Breast epithelium (tissue), 4 donors: ENCODE measurements at places on chromosomes 12 and 14.

DNA sequence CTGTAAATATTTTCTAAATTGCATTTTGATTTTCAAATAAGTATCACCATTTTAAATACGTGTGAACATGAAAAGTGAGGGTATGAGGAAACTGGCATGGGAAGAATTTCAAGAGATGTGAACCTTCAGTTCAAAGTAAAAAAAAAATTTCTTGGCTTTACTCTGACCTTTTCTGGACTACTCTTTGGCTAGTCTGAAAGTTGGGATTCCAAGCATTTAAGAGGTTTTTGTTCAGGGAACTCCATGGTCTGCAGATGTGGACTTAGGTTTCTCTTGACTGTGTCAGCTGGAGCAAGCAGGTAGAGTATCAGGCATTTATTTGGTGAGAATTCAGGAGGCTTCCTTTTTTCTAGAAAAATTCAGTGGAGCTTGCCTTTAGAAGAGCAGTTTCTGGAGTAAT lies 311.6 kb downstream of the LRIG3 start:
- H3K27ac ChIP-seq: no peak overlapping the region
- H3K4me3 ChIP-seq: no peak overlapping the region
- H3K4me1 ChIP-seq: no peaks in the 10 kb centered on the region
- H3K36me3 ChIP-seq: no peaks in the 10 kb centered on the region
- H3K27me3 ChIP-seq: no peaks in the 10 kb centered on the region

DNA sequence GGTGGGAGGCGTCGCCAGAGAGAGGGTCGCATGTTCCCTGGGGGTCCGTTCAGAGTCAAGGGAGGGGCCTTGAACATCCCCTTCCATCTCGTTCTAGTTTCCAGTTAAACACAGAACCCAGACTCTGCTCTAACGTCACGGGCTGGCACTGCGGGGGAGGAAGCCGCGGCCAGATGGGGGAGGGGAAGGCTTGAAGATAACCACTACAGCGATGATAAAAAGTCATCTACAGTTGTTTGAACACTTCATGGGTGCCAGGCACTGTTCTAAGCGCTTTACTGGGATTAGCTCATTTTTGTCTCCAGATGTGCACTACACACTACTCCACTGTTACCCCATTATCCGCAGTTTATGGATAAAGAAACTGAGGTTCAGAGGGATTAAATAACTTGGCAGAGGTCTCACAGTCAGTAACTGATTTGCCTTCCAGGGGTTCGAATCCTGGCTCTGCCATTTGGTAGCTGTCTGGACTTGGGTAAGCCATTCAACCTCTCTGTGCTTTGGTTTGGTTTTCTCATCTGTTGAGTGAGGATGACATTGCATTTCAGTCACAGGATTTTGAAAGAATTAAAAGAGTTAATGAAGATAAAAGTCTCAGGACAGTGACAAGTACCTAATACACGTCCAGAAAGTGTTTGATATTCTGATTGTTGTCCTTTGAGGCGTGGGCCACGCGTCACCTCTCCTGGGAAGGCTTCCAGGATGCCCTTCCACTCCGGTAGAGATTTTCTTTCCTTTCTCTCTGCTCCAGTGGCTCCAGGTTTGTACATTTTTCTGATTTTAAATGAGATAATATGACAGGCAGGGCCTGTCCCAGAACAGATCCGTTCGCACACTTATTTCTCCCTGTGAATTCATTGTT lies 798 bp upstream of the RASAL1 start:
- peaks cover 12% of the 10 kb centered on the region for H3K27me3 ChIP-seq
- H3K27ac ChIP-seq: peak overlapping the region; percentile 32
- H3K36me3 ChIP-seq: no peaks in the 10 kb centered on the region
- no peaks in the 10 kb centered on the region for H3K4me1 ChIP-seq
- no peak for DNase-seq
- peak overlapping the region; percentile 51 for H3K4me3 ChIP-seq

DNA sequence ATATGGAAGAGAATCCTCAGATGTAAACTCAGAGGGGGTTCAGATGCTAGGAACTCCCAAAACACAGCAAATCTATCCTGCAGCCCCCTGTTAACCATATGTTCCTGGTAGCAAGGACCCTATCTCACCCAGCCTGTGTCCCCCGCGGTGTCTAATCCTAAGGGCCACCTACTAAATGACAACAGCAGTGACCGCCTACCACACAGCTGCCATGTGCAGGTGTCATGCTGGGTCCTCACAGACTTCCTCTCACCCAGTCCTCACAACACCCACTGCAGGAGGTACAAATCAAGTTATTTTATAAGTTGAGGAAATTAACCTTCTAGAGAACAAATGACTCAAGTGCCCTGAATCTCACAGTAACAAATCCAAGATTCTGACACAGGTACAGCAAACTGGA lies 73.9 kb downstream of the ITPK1 start:
- peaks cover 4% of the 10 kb centered on the region for H3K4me1 ChIP-seq
- no peak overlapping the region for H3K4me3 ChIP-seq
- no peak for DNase-seq
- no peaks in the 10 kb centered on the region for H3K27me3 ChIP-seq

DNA sequence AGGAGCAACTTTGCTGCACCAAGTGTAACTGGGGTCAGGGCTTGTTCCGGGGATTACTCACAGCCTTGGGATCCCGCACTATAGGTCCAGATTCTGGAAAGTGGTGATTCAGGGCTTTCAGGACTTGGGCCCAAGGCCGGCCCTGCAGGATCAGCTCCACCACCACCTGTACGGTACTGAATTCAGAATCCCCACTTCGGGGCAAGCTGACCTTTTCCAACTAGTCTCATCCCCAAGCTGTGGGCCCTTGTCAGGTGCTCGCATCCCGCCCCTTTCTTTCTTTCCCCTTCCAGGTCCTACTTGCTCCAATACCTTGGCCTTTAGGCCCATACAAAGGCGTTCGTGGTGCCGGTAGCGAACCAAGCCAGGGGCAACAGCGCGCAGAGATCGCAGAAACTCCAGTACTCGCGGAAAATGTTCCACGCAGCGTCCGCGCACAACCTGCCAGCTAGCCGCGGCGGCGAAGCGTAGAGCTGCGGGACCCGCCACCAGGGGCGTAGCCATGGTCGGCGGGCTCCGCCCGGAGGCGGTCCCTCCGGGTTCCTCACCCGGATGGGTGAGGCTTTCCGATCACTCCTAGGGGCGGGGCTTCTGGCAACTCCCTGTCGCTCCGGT lies 487 bp downstream of the TINF2 start:
- DNase-seq: peak; percentile 91
- peak overlapping the region; percentile 97 for H3K27ac ChIP-seq
- H3K36me3 ChIP-seq: no peaks in the 10 kb centered on the region
- H3K4me1 ChIP-seq: peaks cover 17% of the 10 kb centered on the region

DNA sequence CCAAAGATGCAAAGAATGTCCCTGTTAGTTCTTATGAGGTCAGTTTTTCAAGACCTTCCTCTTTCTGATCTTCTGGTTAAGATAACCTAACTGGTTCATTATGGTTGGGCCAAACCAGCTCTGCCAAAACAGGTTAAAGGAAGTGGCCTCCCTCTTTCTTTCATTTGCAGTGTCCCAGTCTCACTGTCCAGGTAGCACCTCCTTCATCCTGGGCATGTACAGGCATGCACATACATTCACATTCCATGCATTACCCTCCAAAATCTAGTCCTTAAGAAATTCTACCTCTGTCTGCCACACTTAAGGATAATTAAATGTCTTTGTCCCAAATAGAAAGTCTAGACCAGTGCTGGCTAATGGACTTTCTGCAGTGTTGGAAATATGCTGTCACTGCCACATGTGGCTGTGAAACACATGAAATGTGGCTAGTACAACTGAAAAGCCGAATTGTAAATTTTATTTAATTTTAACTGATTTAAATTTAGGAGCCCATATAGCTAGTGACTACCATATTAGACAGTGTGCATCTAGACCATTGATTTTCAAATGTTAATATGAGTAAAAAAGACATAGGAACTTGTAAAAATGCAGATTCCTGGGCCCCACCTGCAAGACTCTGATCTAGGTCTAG lies 169.3 kb downstream of the PCNX1 start:
- no peaks in the 10 kb centered on the region for H3K36me3 ChIP-seq
- DNase-seq: no peak
- H3K4me3 ChIP-seq: no peak overlapping the region
- no peaks in the 10 kb centered on the region for H3K27me3 ChIP-seq
- no peaks in the 10 kb centered on the region for H3K4me1 ChIP-seq
